ENCODE measurements at places on chromosomes 3 and 15.

DNA sequence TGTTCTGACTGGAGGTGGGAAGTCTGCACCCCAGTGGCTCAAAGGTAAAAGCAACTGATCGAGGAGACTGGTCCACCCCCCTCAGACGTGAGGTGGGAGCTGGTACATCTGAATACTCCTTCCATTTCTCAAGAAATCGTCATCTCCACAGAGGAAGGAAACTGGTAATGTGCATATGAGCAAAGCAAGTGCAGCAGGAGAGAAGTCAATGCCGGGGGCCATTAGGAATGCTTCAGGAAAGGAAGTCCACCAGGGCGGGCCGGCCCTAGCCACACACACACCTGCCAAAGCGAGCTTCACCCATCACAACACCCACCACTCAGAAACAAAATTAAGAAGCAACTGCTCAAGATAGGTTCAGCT, 8.5 kb downstream of the TBC1D2B start:
- no peak for DNase-seq

DNA sequence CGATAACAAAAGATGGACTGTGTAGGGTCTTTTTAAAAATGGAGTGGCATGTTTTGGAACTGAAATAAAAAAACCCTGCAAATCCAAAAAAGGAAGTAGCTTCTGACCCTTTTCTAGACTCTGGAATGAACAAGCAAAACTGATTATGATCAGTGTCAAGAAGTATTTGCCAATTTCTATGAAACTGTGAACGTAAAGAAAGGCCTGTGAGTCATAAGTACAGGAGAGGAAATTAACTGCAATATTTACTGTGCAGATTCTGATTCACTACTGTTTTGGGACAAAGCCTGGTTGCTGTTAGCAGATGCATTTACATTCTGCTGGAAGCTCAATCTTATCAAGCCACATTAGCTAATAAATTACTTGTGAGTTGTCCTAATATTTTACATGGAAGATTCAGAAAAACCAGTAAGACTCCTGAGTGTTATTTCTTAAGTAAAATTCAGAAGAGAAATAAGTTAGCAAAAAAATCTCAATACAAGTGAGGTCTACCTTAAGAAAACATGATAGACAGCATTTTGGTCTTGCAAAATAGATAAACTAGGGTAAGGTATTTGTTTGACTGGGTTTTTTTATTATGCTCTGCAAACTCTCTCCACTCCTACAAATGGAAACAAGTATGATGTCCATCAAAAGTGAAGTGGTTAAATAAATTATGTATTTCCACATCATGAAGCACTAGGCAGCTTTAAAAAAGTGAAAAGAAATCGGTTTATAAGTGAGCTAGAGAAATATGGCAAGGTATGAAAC, 90.2 kb upstream of the LMOD3 start:
- peak; percentile 19 for DNase-seq

GRCh38 chr15:49428409-49429095, 5.5 kb downstream of the FGF7 start:
- no peak for DNase-seq

GRCh38 chr3:69999140-70000027, at the start of gene SAMMSON:
Gene SAMMSON (plus strand): TSS chr3:69999733.
- no peak for DNase-seq

GRCh38 chr15:22895465-22896190, 57.2 kb downstream of the NIPA2 start:
- no peak for DNase-seq

- no peak for DNase-seq
Measured at GRCh38 chr3:192848371-192849233, 69.1 kb downstream of the MB21D2 start.

DNA sequence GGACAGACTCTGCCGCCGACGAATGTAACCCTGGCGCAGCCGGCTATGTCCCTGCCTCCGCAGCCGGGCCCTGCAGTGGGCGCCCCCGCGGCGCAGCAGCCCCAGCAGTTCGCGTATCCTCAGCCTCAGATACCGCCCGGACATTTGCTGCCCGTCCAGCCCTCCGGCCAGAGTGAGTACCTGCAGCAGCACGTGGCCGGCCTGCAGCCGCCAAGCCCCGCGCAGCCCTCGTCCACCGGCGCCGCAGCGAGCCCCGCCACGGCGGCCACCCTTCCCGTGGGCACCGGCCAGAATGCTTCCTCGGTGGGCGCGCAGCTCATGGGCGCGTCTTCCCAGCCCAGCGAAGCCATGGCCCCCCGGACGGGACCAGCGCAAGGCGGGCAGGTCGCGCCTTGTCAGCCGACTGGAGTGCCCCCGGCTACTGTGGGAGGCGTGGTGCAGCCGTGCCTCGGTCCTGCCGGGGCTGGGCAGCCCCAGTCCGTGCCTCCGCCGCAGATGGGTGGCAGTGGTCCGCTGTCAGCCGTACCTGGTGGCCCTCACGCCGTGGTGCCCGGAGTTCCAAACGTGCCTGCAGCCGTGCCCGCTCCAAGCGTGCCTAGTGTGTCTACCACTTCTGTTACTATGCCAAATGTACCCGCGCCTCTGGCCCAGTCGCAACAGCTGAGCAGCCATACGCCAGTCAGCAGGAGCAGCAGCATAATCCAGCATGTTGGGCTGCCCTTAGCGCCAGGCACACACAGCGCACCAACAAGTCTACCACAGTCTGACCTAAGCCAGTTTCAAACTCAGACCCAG, 2.4 kb downstream of the TSC22D2 start:
- DNase-seq: no peak

DNA sequence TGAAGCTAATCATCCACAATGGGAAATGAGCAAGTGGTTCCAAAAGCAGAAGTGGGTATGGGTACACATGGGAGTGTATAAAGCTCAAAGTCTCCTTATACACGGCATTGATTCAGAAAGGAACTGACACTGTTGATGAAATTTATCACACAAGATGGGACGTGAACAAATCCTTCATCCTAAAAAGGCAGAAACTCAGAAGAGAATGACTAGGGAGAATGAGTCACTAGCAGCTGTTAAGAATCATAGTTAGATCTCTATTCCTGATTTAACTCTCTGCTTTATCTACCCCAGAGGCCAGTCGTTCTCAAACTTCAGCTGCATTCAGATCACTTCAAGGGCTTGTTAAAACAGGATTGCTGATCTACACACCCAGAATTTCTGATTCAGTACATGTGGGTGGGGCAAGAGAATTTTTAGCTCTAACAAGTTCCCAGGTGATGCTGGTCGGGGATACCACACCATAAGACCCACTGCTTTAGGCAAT, 97.7 kb upstream of the PHLDB2 start:
- peak; percentile 79 for DNase-seq

DNA sequence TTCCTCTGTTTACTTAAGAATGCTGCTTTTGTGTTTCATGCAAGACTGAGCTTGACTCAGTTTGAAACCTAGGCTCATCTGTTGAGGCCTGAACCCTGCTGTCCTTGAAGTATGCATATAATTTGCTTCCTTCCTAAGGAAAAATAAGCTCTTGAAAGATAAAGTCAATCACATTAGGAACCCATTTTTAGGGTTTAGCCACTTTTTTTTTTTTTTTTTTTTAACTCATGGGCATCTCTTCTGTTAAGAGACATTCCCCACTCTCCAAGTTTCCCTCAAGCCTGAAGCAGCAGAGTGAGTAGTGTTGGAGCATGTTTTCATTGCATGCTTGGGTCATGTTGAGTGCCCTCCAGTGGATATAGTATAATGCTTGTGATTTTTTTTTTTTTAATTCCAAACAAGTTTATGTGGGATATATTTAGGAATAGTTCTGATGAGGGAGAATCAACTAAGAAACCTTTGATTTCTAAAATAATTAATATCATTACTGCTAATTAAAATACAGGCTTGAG, 3.6 kb downstream of the CTNNB1 start:
- no peak for DNase-seq

GRCh38 chr15:33099213-33099612, 95.3 kb downstream of the FMN1 start:
- DNase-seq: no peak

GRCh38 chr15:70277556-70277955, 179.8 kb upstream of the TLE3 start:
- no peak for DNase-seq

DNA sequence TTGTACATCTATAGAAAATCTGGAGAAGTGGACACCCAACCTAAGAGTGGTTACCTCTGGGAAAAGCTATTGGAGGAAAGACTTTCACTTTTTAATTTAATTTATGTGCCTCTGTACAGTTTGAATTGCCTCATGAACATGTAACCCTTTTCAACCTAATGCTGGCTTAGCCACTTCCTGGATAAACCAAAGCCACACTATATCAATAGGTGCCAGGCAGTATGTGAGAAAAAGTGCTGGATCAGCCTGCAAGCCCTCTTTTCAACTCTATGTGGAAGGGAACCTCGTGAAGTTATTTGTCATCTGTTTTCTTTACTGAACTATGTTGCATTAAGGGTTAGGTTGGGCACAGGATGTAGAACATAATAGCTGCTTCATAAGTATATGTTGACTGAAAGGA, 9.3 kb upstream of the TOPAZ1 start:
- no peak for DNase-seq

DNA sequence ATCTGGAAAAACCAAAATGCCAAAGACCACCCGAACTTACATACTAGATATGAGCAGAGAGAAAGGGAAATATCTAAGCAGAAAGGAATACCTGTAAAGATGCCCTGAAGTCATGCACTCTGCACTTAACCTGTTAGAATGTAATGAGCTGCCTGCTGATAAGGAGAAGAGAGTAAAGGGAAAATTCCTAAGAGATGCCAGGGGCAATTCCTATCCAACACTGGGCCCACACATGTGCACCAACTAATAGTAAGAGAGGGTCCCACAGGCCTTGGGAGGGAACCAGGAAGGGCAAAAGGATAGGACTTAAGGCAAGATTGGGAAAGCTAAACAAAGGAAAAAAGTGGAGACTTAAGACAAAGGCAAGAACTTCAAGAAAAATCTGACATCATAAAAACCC, 189.5 kb downstream of the NSUN3 start:
- DNase-seq: no peak

DNA sequence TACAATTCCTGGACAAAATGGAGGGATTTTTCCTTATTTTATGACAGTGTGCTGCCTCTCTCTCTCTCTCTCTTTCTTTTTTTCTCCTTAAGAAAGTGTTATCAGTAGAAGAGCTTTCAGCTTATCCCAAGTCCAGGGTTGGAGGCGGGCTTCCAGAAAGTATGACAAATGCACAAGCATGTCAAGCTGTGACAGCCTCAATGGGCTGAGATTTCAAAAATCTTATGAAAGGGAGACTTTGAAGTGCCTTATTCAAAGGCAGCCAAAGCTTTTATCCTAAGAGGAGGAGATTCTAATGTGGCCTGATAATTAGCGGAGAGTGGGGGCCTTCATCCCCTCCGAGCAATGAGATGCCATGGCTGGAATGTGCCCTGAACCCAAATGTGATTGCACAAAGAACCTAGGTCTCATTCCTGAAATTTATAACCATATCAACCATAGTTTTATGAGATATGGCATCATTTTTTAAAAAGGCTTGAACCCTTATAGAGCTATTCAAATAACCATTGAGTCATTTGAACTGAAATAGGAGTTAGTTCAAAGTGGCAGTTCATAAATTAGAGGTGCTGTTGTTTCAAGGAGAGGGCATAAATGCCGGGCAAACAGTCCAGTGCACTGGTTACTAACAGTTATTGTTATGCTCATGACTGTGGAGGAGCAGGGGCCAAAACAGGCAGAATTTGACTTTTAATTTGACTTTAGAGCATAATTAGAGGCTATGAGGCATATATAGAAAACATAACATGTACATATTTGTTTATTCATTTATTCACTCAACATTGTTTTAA, 261.6 kb upstream of the THRB start:
- DNase-seq: no peak

DNA sequence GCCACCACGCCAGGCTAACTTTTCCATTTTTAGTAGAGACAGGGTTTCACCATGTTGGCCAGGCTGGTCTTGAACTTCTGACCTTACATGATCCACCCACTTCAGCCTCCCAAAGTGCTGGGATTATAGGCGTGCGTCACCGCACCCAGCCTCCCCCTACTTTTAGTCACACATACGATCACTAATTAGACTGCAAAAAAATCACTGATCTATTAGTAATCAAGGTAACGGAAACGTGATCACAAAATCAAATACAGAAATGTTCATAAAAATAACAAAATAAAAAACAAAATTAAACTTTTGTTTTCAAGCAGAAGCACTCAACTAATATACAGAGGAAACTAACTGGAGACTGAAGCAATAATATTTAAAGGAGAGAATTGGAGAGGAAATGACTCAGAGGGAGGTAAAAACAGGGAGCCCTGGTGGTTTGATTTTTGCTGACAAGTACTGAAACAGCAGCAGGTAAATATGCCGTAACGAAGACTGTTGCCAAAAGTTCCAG, 4.6 kb downstream of the WDR53 start:
- no peak for DNase-seq

DNA sequence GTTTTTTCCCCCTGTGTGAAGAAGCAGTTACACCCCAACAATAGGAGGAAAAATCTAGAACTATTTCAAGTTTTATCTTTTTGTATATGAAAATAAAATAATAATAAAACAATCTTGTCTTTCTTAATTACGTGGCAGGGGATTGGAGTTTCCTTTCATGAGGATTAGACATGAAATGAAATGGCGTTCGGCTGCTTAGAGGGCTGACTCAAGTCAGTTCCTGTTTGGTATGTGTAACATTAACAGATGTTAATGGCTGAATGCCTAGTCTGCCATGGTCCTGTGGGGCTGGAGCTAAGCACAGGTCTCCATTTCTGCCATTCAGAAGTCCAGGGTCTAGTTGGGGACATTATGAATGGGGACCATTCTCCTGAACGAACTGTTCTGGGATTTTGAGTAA, 3.1 kb upstream of the EXOG start:
- DNase-seq: peak; percentile 21

- peak; percentile 56 for DNase-seq
Measured at GRCh38 chr3:186277268-186277909, 84.6 kb downstream of the DGKG start.

- DNase-seq: no peak
Measured at GRCh38 chr3:141052201-141053069, 1.3 kb downstream of the SPSB4 start.
